RPMI7951 (cell line): ENCODE measurements at places on chromosomes 12 and 14. TPM values are rescaled to one million over a fixed set of nuclear protein-coding genes. Genes with fewer than 3 reads are reported as not detected.

Gene IRAK3
- total RNA-seq: 3.5 and 4.8 TPM in 2 replicates

DNA sequence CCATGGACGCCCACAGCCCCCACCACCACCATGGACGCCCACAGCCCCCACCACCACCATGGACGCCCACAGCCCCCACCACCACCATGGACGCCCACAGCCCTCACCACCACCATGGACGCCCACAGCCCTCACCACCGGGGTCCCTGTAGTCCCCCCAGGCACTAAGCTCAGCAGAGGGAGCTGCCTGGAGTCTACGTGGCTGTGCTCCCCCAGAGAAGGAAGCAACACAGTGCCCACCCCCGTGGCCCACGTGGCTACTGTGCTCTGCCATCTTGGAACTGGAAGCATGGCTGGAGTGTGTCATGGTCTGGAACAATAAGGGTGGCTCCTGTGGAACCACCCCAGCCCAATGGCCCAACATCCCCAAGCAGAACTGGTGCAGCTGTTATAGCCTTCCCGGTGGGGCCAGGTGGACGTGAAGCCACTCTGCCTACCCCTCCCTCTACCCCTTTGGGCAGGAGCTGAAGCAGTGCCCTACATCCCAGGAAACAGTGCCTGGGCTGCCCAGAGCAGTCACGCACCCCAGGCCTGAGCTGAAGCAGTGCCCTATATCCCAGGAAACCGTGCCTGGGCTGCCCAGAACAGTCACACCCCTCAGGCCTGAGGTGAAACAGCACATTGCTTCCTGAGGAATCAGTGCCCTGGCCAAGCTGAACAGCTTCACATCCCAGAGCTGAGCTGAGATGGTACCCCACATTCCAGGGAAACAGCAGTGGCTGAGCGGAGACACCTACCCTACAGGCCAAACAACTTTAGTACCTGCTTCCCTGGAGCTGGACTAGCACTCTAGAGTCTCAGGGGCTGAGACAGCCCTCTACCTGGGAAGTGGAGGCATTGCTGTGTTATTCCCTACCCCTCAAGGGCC, 9.0 kb upstream of the SFSWAP start:
- no peak for DNase-seq

Gene SLC10A1
- total RNA-seq: not detected in 2 replicates

Gene OR6C2
- not detected in 2 replicates for total RNA-seq

DNA sequence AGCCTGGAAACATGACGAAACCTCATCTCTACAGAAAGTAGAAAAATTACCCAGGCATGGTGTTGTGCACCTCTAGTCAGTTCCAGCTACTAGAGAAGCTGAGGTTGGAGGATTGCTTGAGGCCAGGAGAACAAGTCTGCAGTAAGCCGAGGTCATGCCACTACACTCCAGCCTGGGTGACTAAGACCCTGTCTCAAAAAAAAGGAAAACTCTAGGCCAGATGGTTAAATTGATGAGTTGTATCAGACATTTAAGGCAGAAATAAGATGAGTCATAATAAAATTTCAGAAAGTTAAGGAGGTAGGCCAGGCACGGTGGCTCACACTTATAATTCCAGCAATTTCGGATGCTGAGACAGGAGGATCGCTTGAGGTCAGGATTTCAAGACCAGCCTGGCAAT, 10.7 kb downstream of the EIF2S1 start:
- peak; percentile 53 for DNase-seq

- no peak for DNase-seq
These were observed 31.9 kb downstream of the KNTC1 start for GRCh38 chr12:122558745-122559641.

DNA sequence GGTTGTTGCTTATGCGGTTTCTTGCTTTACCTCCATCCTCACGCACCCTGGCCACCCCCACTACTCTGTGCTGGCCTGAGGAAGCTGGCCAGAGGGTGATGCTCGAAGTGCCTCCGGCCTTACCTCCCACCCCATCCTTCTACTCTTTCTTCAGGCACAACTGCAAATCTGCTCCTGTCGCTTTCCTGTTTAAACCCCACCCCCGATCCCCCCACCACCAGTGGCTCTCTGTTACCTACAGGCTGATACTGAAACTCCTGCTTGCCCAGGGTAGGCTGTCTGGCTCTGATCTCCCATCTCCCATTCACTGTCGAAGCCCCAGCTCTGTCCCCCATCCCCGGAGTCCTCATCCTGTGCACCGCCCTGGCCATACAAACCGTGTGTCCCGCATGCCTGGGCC, 111.5 kb downstream of the PRMT8 start:
- no peak for DNase-seq

- DNase-seq: no peak
These were observed 271.3 kb upstream of the TMPO start for GRCh38 chr12:98244136-98244535.

- DNase-seq: peak; percentile 76
These were observed 113.0 kb downstream of the MED13L start for GRCh38 chr12:116164250-116165035.

Gene CIROP
- not detected in 2 replicates for total RNA-seq

Gene GDF3
- total RNA-seq: not detected in 2 replicates

- DNase-seq: peak; percentile 8
These were observed 160.5 kb downstream of the PIK3C2G start for GRCh38 chr12:18421867-18422266.

GRCh38 chr12:93025145-93026103, 96.3 kb upstream of the EEA1 start:
- peak; percentile 53 for DNase-seq

Gene FRMD6
- 98.9 and 127 TPM in 2 replicates for total RNA-seq

Gene MUCL1
- not detected in 2 replicates for total RNA-seq

- peak; percentile 97 for DNase-seq
These were observed 17.9 kb downstream of the NFKBIA start for GRCh38 chr14:35386673-35387125.

DNA sequence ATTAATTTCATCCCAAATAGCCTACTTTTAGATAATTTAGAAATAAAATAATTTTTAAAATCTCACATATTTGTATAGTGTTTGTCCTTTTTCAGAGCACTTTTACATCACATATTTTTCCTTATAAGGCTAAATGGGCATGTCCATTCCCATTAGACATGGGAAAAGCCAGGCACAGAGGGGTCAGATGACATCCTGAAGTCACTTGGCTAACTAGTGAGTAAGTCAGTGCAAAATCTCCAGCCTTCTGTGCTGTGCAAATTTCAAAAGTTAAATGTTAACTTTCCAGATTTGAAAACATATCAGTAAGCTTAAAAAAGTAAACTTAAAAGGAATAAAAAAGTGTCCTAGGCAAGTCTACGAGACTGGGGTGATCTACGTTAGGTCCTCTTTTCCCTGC, 117.4 kb downstream of the EMP1 start:
- DNase-seq: no peak

Gene PRKD1
- 4.3 and 5.1 TPM in 2 replicates for total RNA-seq

GRCh38 chr12:25552681-25553080, 402 bp downstream of the LMNTD1 start:
- no peak for DNase-seq

Gene LRIG3
- 8.0 and 9.9 TPM in 2 replicates for total RNA-seq

- DNase-seq: no peak
These were observed 99.0 kb downstream of the LIN7A start for GRCh38 chr12:80838708-80839107.

GRCh38 chr14:65485516-65485915, 73.0 kb downstream of the FUT8 start:
- DNase-seq: no peak

GRCh38 chr14:101899263-101899662, 65.1 kb upstream of the DYNC1H1 start:
- no peak for DNase-seq

DNA sequence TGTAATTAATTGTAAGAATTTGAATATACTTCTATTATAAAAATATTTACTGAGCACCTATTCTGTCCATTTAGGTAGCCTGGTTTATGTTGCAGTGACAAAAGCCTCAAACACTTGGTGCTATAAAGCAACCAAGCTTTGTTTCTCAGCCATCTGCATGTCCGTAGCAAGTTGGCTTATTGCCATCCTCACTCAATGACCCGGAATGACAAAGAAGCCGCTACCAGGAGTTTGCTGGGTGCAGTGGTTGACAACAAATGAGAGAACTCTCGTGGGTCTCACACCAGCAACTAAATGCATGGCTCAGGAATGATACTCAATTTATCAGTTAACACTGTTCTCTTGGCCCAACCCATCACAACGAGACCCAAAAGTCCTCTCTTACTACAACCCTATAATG, 553.1 kb downstream of the DIO2 start:
- no peak for DNase-seq

GRCh38 chr12:125538401-125539199, 473.4 kb downstream of the AACS start:
- no peak for DNase-seq

GRCh38 chr12:110109037-110109836, 14.9 kb upstream of the IFT81 start:
- peak; percentile 99 for DNase-seq

GRCh38 chr12:118299791-118300460, 72.8 kb downstream of the TAOK3 start:
- DNase-seq: no peak

Gene KRT73
- not detected in 2 replicates for total RNA-seq

Gene GPX2
- total RNA-seq: not detected in 2 replicates

Gene TMEM30B
- total RNA-seq: not detected in 2 replicates

Gene RASSF8
- 37.5 and 41.7 TPM in 2 replicates for total RNA-seq

DNA sequence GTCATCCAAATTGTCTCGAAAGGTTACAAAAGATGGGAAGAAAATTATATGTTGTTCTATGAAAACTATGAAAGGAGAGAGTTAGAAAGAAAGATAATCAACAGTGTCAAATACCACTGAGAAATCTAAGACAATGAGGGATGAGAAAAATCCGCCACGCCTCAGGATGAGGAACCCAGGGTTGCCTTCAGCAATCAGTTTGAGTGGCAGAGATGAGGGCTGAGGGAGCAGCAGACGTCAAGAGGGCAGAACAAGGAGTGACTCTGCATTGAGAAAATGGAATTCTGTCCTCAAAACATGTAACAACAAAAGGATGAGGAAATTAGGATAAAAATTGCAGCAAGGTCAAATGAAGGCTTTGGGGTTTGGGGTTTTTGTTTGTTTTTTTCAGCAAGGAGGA, 18.3 kb upstream of the OXA1L start:
- no peak for DNase-seq

- peak; percentile 44 for DNase-seq
These were observed 85.0 kb downstream of the CRADD start for GRCh38 chr12:93762059-93762719.

Gene KLRD1
- total RNA-seq: under 0.01 TPM in 1 of 2 replicates, not detected in the other

DNA sequence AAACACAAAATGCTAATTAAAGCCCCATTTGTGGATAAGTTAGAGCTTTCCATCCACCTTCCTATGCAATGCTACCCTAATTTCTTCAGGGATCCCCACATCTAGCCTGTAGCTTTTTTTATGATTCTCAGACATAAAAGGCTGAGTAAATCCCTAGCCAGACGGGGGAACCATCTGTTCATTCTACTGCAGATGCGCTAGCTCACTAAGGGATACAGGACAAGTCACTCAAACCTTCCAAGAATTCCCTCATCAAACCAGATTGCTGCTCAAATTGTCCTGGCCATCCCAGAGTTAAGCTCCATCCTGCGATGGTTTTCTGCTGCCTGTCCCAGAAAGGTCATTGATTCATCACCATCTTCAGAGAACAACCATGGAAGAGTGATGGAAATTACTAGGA, 56.7 kb downstream of the MYRFL start:
- DNase-seq: no peak

DNA sequence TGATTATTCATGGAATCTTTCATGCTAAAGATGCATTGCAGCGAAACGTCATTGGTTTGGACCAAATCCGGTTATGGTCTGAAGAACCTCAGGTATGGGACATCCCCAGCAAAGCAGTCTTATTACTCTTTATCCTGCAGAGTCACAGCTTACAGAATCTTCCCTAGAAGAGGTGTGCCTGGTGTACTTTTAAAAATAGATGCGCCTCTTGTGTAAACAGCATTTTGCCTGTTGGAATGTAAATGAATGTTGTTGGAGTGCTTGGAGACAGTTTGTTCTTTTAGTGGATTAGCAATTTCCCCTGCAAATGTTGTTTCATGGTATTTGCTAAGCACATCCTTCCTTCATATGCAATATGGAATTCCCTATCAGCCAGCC, 242.5 kb downstream of the ZFP36L1 start:
- DNase-seq: no peak

DNA sequence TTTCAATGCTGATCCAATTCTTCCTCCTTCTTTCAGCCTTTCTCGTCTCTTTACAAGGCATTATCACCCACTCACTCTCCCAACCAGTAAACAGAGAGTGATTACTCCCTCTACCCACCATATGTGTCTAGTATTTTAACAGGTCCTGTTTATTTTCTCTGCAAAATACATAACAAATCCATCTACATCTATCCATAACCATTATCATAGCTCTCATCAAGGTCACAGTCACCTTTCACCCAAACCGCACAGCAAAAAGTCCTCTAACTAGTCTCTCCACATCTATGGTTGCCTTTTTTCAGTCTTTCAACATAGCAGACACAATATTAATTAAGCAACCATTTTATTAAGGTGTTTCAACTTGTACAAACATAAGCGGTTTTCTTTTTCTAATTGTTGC, 21.9 kb upstream of the RERG start:
- no peak for DNase-seq

GRCh38 chr14:75563931-75564330, 14.5 kb upstream of the FLVCR2 start:
- no peak for DNase-seq

- no peak for DNase-seq
These were observed 10.1 kb upstream of the KICS2 start for GRCh38 chr12:64232196-64232595.

DNA sequence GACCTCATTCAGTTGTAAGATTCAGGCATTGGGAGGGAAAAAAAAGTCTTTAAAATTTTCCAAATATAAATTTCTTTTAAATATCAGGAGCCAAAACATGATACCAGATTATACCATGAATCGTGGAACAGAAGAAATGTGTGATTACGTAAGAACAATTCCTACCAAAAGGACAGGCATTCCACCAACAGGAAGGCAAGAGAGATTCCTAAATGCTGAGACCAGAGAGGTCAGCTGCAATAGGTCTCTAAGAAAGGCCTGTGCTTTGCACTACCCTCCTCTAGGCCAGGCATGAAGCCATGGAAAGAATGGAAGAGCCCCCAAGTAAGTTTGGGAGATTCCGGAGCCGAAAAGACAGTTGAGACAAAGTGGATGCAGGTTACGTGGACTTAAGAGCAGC, 83.7 kb downstream of the PTGER2 start:
- no peak for DNase-seq

Gene LRP6
- 11.4 and 16.3 TPM in 2 replicates for total RNA-seq

Gene RERG
- 0.10 TPM in 1 of 2 replicates, not detected in the other for total RNA-seq
